ENCODE measurements at places on chromosomes 2 and 18.
A peak's percentile ranks its signal among the peaks of the same experiment; 100 is the strongest.

DNA sequence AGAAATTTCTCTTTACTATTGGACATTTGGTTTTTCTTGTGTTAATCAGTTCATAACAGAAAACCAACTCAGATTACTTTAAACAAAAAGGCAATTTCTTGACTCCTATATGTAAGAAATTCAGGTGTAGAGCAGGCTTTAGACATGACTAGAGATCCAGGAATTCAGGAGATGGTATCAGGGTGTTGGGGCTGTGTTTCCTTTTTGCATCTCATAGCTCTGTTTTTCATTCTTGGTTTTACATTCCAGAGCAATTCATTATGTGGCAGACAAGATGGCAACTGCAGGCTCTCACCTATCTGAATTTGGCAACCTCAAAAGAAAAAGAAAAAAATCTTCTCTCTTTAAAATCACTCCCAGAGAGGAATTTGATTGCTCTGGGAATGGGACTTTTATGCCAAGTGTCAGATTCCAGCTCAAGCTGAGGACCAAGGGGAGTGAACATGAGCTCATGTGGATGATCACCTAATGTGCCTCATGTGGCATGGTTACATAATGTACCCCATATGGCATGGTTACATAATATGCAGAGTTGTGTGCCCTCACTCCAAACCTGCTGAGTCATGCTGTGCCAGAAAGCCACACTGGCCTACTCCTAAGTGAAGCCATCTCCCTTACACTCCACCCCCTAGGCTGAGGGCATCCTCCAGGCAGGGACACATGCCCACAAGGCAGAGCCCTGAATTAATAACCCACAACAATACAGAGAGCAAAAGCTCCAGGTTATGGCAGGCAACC lies 282.7 kb downstream of the MBD2 start:
- DNase-seq, result no peak

GRCh38 chr2:238415036-238415764 lies 11.5 kb upstream of the ASB1 start:
- peak; percentile 50 for DNase-seq

- no peak for DNase-seq
These were observed 339.0 kb downstream of the SMAD2 start for GRCh38 chr18:47591429-47591828.

DNA sequence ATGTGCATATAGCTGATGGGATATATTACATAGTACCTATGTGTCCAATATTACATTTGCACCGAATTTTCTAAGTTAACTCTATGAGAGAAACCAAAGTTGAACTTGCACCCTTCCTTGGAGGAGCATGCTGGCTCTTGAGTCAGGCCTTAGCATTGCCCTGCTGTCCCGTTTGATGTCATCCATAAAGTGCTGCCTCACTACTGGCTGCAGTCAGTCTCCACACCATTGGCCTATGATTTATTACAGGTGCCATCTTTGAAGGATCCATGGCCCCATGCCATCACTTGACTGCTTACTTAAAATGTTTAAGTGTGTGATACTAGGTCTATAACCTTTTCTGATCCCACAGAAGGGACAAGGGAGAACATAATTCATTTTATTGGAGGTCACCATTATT lies 249.3 kb upstream of the RBBP8 start:
- DNase-seq, result no peak

DNA sequence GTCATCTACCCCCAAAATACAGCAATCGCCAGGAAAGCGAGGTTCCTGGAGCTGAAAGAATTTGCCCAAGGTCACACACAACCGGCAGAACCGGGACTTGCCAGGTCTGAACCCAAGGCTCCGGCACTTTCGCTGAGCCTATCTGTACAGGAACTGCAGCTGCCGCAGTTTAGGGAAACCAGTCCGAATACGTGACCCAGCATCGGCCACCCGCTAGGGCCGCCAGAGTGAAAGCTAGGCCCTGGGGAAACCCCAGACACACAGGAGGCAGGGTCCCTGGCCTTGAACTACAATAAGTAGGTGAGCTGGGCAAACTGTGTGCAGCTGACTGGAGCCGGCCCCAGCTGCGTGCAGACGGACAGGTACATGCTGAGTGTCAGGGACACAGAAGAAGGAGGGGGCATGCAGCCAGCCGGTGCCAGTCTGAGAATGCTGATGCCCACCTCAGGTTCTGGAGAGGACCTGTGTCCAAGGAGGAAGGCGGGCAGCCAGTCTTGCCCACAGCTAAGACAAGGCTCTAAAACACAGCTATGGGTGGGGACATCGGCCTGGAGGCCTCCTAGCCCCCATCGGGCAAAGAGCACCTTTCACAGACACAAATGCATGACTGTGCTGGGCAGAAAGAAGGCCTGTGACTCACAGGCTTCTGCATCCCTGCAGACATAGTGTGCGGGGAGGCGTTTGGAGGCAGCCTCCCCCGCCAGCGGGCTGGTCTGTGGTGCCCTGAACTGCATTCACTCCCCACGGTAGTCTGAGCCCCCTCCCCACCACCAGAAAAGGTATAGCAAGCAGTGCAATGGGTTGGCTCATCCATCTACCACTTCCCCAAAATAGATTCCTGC lies 107.4 kb upstream of the ID2 start:
- no peak for DNase-seq

DNA sequence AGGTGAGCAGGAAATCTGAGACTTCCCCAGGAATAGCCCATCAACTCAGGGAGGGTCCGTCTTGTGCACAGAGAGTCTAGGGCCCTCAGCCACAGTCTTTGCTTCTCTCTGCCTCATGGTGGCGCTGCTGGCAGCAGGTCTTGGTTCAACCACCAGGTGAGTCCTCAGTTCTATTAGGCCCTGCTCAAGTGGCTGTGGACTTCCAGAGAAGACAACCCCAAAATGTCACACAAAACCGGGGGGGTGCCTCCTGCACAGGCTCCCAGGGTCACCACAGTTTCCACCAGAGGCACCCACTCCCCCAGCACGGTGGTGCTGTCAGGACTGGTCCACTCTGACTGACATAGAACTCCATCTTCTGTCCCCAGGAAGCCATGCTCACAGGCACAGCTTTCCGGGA lies 2.4 kb upstream of the CHRNG start:
- DNase-seq, result peak; percentile 32

DNA sequence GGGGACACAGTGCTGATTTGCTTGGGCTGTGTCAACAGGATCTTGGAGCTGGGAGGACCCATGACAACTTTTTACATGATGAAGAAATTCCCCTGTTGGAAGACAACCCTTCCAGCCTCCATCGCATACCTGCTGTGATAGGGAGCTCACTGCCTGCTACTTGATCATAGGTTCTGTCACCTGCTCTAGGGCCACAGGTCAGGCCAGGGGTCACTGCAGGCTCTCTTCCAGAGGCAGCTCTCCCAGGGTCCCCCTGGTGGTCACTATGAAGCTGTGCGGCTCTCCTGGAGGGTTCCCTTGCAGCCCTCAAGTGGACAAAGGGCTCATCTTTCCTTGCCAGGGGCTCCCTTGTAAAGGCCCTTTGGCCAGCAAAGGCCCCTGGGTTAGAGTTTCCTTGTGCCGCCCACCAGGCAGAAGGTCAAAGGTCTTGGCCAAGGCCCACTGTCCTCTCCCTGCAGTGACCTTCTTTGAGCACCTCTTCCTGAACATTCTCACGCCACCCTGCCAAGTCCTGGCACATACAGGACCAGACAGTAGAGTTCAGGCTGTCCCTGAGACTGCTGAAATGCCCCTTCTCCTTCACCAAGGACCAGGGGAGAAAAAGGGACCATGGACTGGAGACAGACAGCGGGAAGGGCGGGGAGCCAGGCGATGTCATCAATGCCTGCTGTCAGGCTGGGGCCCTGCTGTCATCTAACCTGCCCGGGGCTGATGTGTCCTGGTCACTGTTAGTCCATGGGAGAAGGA lies 345.1 kb downstream of the DYSF start:
- DNase-seq, result no peak

DNA sequence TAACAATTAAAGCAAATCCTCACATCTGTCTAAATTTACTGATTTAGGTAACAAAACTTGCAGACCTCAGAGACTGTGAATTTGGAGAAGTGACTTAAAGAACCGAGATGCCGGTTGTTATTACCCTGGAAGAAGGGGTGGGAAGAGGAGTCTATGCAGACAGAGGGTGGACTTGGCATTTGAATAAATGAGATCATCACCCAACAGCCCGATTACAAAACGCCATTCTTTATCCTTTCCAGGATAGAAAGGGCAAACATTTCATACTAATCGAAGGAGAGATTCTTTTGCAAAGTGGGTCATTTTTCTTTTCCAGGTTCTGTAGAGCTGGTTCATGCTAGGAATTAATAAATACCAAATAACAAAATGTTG lies 73.1 kb upstream of the TPO start:
- no peak for DNase-seq

DNA sequence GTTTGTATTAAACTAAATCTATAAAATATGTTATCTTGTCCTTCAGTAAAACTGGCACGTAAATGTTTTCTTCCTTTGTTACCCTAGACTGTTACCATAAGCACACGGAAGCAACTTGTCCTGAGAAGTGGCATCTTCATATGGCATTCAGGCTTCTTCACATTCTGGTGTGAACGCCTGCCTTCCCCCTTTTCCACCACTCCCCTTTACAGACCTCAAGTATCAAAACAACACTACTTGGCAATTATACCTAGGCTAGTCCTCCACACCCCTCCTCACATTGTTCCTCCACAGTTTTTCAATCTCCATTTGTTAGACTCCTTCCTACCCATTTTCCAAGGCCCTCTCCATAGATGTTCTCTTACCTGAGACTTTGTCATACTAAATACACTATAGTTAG lies 2.9 kb downstream of the MEX3C start:
- DNase-seq, result no peak

DNA sequence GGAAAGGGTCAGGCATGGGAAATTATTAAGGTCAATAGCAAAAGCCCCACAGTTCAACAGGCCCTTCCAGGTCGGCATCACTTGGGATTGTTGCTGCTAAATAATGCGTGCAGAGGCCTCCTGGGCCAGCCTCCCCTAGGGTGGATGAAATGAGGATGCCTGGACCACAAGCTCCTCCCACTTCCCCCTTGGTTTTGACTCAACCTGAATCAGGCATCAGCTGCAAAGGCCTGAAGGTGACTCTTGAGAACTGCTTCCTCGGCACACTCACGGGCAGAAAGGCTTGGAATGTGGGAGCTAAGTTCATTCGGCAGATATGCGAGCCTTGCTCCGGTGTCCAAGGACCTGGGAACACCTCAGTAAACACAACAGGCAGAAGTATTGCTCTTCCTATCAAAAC lies 69.3 kb downstream of the MBP start:
- peak; percentile 69 for DNase-seq

GRCh38 chr18:9092665-9093064 lies 9.8 kb upstream of the NDUFV2 start:
- DNase-seq, result no peak

DNA sequence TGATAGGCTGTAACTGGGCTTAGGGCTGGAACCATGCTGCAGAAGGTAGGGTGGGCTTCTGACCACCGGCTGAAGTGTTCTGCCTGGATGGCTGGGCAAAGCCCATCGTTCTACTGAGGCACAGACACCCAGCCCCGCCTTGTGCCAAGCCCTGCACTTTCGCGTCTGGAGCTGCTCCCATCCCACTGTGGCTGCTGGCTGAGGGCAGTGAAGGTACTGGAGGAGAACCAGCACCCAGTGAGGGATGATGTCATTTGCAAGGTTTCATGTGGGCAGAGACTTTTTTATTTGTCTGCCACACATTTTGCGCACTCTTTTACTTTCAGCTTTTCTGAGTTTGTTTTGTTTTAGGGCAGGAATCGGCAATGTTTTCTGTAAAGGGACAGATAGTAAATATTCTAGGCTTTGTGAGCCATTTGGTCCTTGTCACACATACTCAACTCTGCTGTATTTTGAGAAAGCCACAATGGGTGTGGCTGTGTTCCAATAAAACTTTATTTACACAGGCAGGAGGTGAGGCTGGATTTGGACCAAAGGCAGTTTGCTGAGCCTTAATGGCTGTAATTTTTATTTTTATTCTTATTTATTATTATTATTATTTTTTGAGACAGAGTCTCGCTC lies 85.6 kb downstream of the ASB1 start:
- DNase-seq, result no peak

DNA sequence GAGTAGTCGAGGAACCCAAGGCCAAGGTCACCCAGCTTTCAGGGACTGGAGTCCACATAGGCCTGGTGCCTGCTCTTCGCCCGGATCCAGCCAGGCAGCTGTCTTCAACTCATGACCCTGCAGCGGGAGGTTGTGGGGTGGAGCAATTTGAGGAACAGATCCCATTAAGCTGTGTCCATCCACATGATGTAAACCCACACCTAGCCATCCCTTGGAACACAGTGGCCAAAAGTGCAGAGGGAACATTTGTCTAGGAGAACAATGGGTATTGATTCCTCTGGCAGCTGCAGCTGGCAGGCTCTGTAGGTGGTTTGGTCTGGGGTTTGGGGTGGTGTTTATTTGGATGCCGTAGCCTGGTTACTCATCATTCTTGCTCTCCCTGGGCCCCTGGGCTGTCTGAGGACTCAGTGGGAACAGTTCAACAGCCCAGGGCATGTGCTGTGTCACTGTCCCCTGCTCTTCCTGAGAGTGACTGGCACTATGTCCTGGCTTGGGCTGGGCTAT lies 99.4 kb downstream of the TFCP2L1 start:
- no peak for DNase-seq

DNA sequence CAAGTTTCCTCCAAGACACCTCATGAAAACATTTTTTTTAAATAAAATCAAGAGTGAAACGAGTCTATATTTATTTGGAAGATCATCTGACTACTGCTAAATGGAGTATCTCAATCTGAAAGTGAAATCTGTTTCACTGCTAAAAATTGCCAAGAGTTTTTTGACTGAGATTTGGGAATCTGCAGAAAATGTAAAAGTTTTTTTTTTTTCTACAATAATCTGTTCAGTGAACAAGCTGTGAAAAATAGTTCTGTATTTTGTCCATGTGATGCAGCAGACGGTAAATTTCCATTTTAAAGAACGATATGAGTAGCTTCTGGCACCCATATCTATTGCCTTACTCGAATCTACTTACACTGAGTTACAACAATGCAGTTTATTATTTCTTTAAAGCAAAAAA lies 519.7 kb downstream of the PLCL1 start:
- DNase-seq, result no peak

GRCh38 chr2:106609780-106610179 lies 122.6 kb downstream of the CD8B2 start:
- DNase-seq, result no peak

DNA sequence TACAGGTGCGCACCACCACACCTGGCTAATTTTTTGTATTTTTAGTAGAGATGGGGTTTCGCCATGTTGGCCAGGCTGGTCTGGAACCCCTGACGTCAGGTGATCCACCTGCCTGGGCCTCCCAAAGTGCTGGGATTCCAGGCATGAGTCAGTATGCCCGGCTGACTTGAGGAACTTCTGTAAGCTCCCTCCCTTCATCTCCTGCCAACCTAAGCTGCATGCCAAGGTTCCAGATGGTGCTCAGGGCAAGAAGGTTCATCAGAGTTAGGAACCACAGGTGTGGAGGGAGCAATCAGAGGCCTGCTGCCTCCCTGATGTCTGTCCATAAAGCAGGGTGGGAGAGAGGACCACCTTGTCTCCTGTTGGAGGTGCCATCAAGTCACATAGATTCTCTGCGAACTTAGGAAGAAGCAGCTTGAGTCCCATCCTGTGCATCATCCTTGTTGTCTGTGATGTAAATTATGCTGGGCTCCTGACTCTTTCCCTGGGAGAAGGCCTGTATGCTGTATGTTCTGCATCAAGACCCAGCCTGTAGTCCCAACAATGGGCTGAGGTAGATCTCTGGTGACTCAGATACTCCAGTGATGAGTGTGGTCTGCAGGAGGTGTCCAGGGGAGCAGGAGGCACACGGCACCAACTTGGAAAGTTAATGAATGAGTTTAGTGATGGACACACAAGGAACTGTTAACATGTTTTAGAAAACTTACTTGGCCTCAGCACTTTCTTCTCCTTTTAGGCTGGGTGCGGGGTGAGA lies 53.1 kb downstream of the TMEM17 start:
- no peak for DNase-seq
